ENCODE measurements at places on chromosomes 12 and 14.

GRCh38 chr12:3206536-3207072, 129.4 kb downstream of the TSPAN9 start:
- no peak for DNase-seq

- DNase-seq: no peak
These were observed 975 bp downstream of the OGFOD2 start for GRCh38 chr12:122975790-122976647.

DNA sequence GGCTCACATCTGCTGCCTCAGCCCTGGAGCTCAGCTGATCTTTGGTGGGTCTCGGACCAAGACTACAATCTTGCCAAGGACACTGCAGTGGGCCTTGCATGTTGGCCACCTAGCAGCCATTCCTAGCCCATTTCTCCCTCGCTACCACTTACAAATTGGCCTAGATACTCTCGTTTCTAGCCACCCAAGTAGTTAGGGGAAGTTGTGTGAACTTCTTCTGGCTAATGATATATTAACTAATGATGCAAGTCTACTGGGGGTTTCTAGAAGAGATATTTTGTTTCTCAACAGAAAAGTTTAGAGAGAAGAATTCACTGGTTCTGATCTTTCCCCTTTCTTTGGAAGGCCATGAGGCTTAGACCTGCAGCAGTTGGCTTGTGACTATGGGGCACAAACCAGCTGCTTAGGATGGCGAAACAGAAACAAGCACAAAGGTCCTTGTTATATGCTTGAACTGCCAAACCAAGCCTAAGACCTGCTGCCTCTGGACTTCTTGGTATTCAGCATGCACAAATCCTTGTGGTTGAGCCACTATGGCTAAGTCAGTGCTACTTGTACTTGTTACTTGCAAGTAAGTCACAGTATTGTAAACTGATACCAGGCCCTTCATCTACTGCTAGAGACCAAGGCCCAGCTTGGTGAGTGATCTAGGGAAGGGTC, 30.5 kb upstream of the GPATCH2L start:
- no peak for DNase-seq

DNA sequence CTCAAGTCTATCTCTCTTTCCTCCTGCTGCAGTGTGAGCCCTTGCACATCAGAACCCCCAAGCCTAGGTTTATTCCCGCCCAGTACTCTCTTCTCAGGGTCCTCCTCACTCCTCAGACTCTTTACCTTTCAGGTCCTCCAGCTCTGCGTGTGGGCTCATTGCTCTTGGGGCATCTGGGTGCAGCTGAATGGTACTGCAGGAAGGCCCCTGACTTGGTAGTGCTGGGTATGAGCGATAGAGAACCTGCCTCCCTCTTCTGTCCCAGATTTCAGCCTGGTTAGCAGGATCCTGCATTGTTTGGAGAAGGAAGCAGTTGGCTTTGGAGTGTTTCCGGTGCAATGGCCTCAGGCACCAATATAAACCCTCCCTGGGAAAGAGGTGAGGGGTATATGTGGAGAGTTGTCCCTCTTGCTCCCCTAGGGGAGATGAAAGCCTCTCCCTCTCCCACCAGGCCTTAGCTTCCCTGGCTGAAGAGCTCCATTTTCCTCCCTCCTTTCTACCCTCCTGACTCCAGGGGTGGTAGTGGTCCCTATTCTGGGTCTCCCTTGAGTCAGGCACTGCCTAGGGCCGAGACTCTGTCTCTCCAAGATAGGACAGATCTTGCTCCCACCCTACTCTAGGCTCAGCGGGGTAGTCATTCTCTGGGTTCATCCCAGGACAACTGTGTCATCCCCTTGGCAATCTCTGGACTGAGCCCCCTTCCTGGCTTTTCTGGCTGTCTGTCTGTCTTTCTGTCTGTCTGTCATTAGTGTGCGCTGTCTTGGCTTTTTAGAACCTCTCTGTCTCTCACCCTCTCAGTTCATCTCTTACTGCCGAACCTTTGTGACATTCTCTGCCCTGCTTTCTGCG, 3.8 kb downstream of the LRP1 start:
- DNase-seq: no peak

DNA sequence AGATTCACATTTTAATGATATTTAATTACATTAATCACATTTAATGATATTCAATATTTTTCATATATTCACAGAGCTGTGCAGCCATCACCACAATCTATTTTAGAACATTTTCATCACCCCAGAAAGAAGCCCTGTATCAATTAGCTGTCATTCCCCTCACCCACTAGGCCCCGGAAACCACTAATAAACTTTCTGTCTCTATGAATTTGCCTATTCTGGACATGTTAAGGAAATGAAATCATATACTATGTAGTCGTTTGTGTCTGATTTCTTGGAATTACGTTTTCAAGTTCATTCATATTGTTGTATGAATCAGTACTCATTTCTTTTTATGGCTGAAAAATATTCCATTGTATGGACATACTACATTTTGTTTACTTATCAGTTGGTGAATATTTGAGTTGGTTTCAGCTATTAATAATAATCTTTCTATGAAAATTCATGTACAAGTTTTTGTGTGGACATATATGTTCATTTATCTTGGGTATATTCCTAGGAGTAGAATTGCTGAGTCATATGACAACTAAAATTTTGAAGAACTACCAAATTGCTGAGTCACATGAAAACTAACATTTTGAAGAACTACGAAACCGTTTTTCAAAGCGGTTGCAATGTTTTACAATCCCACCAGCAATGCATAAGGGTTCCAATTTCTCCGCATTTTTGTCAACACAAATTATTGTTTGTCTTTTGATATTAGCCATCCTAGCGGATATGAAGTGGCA, 11.7 kb upstream of the OTOGL start:
- no peak for DNase-seq

GRCh38 chr12:72297666-72298065, 25.5 kb downstream of the TRHDE start:
- no peak for DNase-seq

DNA sequence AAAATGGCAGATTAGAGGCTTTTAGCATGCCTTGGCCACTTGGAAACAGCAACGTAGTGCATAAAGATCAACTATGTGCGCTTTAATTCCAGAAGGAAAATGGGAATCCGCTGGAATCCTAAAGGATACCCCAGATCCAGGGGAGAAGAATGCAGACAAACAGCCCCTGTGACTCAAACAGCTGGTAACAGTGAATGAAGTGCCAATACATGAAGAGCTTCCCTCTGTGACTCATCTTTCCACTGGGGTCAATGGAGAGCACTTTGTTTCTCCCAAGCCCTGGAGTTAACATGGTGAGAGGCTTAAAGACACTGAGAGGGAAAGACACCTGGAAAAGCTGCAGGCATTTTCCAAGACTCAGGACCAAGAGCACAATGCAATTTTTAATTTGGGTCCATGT, 263.1 kb downstream of the CEP128 start:
- DNase-seq: no peak

DNA sequence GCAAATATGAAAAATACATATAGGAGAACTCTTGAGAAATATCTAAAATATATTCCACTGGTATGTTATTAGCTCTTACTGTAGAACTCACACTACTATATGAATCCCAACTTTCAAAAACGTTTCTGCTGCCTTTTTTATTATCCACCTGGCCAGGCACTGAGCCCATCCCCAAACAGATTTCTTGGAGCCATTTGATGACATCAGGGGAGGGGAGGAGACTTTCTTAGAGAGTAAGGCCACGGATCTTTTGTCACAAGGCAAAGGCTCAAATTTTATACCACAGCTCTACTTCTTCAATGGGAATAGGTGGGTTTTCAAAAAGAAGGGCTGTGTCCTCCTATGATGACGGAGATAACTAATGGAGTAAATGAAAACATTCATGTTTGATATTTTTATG, 83.0 kb downstream of the SLC25A21 start:
- DNase-seq: no peak

DNA sequence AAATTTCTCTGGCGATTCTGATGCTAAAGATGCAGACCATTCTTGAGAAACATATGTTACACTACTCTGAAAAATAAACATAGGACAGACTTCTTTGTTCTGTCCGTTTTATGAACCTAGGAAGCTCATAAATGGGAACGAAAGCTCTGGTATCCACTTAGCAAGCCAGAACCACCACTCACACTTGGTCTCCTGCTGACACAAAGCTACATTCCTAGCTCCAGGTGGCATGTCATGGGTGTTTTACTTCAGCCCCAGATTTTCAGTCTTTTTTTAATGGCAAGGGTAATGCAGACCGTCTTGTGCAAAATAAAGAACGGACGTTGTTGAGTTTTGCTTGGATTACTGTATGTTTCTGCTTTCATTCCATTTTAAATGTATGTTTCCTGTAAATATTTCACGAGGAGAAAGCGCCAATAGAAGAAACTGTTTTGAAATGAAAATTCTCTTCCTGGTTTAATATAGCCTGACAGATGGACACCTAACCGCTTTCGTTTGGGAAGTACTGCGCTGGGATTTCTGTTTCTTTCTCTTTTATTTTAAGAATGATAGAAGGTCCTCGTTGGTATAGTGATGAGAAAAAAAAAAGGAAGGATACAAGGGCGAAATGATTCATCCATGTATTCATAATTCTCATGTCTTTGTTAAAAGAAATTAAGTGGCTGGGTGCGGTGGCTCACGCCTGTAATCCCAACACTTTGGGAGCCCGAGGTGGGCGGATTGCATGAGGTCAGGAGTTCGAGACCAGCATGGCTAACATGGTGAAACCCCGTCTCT, 871 bp upstream of the COQ5 start:
- DNase-seq: peak; percentile 30

- DNase-seq: no peak
These were observed 3.4 kb upstream of the GCH1 start for GRCh38 chr14:54906075-54906474.

DNA sequence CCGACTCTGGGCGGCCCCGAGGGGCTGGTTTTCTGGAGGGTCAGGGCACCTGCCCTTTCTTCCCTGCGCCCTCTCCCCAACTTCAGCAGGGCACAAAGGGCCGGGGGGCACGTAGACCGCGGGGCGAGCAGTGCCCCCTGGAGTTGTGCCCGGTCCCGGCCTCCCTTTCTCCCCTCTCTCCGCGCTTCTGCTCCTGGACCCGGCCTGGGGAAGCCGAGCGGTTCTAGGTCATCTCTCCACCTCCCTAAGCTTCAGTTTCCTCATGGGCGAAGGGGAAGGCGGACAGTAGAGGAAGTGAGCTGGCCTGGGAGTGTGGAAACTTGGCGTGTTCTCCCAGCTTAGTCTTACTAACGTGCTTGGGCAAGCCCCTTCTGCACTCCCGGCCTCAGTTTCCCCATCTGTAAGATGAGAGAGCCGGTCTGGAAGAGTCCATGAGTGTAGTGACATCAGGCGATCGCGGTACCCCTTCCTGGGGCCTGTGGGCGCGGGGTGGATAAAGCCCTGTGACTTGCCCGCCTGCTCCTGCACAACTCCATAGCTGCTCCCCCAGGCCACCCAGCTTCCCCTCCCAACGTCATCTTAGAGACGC, 158.6 kb upstream of the PARP11 start:
- peak; percentile 31 for DNase-seq

- no peak for DNase-seq
These were observed 5.3 kb downstream of the SPRYD3 start for GRCh38 chr12:53073881-53074280.

GRCh38 chr14:76968621-76969063, 59.9 kb downstream of the IRF2BPL start:
- no peak for DNase-seq

DNA sequence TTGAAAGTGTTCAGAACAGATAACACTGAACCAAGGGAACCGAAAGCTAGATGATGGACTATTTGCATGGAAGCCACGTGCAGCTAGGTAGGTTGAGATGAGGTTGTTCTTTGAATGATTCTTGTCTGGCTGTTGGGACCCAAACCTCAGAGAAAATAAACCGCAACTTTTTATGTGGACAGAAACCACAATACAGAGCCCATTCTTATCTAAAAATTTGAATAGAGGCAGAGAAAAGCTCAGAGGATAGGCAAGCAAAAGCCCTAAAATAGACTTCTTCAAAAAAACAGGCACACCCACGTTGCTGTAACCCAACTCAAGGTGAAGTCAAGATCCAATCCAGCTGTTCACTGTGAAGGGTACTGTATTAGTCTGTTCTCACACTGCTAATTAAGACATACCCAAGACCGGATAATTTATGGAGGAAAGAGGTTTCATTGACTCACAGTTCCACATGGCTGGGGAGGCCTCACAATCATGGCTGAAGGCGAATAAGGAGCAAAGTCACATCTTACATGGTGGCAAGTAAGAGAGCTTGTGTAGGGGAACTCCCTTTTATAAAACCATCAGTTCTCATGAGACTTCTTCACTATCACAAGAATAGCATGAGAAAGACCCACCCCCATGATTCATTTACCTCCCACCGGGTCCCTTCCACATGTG, 353.8 kb downstream of the AACS start:
- DNase-seq: peak; percentile 51

Data from GM13977 (cell line).